Large intestine (tissue), 12 donors: ENCODE measurements at places on chromosomes 4 and X.
A peak's percentile ranks its signal among the peaks of the same experiment; 100 is the strongest.

GRCh38 chr4:123615901-123616300, 219.3 kb downstream of the SPRY1 start:
- no peak for DNase-seq

- no peak for DNase-seq
Measured at GRCh38 chr4:152525878-152526277, 10.0 kb downstream of the FBXW7 start.

- DNase-seq, result peak; percentile 31
Measured at GRCh38 chr4:55927803-55928437, 20.8 kb upstream of the CEP135 start.

- no peak for DNase-seq
Measured at GRCh38 chr4:87749883-87750282, 49.5 kb upstream of the IBSP start.

DNA sequence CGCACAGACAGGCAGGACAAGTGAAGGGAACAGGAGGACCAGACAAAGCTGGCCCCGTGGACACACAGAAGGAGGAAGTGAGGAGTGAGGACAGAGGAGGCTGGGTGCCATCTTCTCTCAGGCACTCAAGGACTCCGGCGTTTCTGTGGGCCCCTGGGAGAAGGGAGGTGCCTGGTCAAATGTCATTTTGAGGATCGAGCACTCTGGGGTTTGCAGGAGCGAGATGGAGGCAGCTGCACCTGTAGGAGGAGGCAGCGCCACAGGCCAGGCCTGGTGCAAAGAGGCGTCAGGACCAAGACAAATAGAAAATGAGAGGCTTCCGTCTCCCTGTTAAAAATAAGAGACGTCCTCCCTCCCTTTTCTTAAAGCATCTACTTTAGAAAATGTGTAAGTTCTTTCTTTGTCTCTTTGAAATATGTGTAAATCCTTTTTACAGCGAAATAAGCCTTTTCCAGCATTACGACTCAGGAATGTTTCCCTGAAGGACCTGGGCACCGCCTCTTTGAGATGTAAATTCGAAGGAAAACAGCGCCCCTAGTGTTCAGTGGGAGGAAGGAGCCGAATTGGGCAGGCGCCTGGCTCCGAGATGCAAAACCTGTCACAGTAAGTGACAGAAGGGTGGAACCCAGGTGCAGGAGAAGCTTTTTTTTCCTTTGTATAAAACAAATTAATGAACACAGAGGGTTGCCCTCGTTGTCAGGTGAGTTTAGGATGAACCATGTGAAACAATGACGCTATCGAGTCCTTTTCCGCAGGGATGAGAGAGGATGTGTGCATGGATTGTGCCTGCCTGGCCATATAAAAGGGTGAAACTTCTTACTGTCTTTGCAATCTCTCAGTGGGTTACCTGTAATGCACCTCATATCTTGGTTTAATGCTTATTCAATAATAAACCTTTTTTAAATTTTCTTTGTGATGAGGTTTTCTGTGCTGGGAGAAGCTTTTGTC, 1.4 kb upstream of the C4orf50 start:
- DNase-seq, result peak; percentile 30

DNA sequence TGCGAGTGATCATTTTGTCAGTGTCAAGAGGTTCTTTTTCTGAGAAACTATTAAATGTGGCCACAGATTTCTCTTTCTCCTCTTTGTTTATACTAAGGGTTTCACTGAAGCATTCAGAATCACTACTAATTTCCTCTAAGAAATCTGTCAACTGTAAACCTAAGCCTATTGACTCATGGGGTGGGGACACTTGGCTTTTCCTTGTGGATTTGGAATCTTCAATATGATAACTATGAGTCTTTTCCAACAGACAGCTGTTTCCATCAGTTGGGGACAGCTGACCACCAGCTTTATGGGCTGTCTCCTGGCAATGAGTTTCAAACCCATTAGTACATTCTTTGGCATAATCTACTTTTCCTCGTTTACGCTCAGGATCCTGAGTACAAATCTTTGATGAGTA, 13.8 kb downstream of the PGRMC1 start:
- no peak for DNase-seq

DNA sequence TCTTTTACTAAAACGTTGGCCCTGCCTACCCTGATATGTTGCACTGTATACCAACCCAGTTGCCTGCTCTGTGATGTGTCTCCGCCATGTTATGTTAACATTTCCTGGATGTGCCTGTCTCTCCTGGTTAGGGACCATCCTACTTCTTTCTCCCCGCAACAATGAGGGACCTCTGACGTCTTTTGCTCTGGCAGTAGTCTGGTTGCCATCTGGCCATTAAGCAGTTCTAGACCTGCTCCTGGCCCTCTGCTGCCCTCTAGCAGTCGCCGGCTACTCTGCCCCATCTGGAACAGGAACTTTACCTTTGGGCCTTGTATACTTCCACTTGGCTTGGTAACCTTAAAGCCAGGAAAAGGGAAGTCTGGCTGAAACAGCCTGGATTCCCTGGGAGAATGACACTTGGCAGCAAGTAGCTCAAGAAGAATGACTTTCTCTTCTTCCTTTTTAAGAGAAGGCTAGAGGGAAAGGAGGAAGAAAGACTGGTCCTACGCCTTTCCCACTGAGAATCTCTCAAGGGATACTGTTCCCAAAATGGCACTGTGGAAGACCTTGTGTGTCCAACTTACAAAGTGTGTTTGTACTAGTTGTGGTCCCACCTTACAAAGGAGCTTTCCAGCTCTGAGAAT, 63.5 kb downstream of the GPC3 start:
- DNase-seq, result no peak

DNA sequence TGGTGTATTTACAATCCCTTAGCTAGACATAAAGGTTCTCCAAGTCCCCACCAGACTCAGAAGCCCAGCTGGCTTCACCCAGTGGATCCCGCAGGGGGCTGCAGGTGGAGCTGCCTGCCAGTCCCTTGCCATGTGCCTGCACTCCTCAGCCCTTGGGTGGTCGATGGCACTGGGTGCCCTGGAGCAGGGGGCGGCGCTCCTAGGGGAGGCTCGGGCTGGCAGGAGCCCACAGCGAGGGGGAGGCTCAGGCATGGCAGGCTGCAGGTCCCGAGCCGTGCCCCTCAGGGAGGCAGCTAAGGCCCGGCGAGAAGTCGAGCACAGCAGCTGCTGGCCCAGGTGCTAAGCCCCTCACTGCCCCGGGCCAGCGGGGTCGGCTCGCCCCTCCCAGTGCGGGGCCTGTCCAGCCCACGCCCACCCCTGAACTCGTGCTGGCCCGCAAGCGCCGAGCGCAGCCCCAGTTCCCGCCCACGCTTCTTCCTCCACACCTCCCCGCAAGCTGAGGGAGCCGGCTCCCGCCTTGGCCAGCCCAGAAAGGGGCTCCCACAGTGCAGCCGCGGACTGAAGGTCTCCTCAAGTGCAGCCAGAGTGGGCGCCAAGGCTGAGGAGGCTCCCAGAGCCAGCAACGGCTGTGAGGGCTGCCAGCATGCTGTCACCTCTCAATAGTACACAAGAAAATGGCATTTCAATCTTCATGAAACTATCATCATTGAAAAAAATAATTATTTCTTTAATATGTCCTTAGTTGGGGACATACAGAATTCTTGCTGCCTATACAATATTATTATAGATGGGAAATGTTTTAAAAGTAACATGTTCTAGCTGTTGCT, 189.1 kb downstream of the SLC7A11 start:
- no peak for DNase-seq

DNA sequence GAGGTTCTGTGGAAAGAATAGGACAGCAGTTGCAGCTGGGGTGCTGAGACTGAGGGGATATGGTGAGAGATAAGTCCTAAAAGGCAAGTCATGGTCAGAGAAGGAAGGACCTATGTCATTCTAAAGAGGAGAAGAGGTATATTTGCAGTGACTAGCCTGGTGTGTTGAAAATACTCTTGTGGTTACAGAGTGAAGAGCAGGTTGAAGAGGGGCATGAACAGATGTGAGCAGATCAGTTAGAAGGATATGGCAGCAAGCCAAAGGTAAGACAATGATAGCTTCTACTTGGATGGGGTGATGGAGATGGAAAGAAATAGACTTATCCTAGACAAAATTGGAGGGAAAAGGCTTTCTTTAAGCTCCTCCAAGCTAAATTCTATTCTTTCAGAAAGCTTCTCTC, 469.8 kb upstream of the CPEB2 start:
- DNase-seq, result no peak

- DNase-seq, result no peak
Measured at GRCh38 chr4:53055274-53055673, 193.2 kb downstream of the RASL11B start.

GRCh38 chrX:69277369-69277990, 112.2 kb upstream of the PJA1 start:
- no peak for DNase-seq

- DNase-seq, result peak; percentile 6
Measured at GRCh38 chrX:48520976-48521352, 644 bp upstream of the EBP start.

- DNase-seq, result no peak
Measured at GRCh38 chrX:144253356-144253755, 369.5 kb downstream of the UBE2NL start.

DNA sequence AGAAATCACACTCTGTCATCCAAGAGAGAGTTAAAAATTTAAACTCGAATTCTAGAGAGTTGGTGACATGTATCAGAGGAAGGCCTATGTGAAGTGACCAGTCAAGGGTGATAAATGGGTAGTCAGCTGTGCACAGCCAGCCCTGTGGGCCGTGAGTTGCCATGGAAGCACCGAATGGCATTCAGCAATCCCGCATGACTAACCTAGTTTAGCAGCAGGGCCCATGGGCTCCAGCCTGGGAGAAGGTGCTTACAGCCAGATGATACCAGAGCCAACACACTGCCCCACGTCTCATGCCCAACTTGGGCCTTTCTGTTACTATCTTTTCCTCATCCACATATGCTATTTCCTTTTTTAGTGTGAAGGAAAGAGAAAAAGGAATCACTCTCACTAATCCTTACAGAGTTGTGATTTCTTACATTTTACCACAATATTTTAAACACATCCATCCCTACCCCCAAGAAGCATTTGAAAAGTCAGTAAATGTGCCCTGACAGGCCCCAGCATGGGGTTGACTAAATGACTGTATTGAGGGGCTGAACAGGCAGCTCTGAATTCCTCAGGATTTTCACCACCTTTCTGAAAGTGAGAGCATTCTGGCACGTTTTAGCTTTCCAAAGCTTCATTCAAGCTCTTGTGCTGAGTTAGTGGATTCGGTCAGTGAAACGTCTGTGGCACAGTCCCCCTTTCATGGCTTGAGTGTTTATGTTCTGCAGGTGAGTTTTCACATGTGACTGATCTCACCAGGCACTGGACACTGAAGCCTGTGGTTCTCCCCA, 104.2 kb downstream of the AFF1 start:
- DNase-seq, result no peak

DNA sequence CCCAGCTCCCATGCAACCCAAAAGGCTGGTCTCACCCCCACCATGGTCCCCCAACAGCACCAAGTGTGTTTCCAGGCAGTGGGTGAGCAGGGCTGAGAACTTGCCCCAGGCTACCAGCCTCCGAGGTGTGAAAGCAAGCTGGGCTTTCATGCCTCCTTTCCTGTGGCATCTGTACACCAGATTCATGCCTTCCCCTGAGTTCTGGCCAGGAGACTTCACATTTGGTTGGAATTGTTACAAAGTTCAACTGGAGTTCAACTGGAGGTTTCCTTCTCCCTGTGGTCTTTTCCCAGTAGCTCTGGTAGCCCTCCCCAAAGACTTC, 77.6 kb upstream of the RAB40AL start:
- DNase-seq, result no peak

GRCh38 chrX:139802048-139802447, 94.1 kb upstream of the MCF2 start:
- no peak for DNase-seq

DNA sequence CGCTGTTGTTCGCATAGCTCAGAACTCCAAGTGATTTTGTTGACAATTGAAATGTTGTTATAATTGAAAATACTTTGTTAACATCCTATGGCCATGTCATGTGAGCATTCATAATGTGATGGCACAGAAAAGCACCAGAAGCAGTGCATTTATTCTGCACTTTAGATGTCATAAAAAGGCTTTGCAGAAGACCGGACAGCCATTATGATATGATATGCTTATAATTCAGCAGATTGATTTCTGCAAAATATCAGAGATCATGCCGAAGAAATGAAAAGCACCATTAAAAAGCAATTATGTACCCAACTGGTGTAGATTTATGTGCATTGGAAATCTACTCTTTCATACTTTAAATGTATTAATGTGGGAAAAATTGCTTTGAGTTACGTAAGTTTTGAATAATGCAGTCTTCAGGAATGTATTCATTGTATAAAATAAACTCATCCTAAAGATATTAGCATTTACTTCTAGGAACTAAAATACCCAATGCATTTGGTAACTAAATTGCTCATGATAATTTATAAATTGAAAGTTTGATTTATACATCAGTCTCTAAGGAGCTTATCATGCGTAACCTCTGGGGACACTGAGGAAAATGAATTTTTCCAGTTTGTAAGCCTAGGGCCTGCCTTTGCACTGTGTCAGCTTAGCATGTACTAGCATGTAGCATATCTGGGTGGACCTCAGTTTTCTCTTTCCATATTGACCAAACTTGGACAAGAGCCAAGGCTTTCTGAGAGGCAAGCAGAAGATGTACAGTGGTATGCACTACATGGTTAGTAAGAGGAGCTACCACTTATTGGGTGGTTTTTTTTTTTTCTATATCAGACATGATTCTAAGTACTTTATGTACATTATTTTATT, 43.6 kb downstream of the TLR10 start:
- DNase-seq, result no peak

- DNase-seq, result no peak
Measured at GRCh38 chr4:57044996-57045395, 65.2 kb downstream of the IGFBP7 start.

DNA sequence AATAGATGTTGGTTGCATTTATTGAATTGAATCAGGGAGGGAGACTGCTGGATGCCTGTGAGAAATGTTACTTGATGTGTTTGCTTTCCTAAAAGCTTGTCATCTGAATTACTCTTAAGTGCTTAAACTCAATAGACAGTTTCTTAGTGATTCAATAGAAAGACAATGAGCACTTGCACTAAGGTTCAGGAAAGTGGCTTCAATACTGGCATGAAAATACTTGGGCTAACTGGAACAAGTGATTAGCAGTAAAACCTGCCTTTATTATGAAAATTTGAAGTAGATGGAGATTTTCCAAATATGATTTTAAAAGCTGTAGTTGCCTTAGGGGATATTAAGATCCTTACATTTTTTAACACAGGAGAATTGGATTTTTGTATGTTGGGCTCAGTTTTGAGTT, 123.3 kb downstream of the RNF150 start:
- DNase-seq, result no peak

GRCh38 chrX:149207518-149207917, 297.6 kb downstream of the IDS start:
- DNase-seq, result no peak

DNA sequence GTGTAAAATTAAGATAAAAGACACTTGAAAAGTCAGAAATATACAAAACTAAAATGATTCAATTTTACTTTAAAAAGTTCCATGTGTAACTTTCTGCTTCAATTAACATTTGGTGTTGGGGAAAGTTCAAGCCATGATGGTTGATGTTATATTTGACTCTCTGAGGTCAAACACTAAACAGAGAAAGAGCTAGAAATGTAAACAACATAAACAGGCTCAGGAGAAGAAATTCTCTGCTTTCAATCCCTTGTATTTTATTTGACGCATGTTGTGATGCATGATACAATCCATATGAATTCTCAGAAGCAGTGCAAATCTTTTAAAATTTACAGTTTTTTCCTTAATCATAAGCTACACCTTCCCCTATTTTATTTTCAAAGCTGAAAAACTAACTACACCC, 822.4 kb downstream of the PCDH18 start:
- no peak for DNase-seq
